ENCODE measurements at places on chromosomes 4 and X.

DNA sequence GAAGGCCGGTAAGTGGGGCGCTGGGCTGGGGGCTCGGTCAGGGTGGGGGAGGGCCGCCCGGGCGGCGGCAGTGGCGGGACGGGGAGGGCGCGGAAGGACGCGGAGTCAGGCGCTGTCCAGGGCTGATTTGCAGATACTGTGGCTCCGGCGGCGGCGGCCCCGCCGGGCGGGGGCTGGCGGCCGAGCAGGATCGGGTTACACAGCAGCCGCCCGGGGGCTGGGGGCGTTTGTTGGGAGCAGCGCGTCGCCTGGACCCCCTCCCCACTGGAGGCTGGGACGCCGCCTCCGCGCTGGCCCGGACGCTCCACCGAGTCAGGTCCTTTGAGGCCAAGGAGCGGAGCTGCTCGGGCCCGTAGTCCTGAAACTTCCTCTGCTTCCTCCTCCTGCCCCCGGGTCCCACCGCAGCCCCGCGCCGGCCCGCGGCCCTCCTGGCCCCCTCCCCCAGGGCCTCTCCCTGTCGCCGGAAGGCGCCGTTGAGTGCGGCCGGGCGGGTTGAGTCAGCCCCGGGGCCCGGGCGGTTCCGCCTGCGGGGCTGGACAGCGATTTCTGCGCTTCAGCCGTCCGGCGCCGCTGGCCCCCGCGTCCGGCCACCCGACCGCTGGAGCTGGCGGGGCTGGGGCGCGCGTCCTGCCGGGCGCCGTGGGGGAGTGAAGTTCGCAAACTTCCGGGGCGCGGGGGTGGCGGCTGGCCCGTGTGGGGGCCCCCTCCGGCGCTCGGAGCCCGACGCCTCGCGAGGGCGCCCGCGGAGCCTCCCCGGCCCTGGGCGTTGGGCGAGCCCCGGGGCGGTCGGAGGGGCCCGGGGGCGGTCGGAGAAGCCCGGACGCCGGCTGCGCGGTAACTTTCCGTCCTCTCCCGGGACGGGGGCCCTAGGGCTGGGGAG, 746 bp downstream of the REST start:
- peak; percentile 69 for DNase-seq

DNA sequence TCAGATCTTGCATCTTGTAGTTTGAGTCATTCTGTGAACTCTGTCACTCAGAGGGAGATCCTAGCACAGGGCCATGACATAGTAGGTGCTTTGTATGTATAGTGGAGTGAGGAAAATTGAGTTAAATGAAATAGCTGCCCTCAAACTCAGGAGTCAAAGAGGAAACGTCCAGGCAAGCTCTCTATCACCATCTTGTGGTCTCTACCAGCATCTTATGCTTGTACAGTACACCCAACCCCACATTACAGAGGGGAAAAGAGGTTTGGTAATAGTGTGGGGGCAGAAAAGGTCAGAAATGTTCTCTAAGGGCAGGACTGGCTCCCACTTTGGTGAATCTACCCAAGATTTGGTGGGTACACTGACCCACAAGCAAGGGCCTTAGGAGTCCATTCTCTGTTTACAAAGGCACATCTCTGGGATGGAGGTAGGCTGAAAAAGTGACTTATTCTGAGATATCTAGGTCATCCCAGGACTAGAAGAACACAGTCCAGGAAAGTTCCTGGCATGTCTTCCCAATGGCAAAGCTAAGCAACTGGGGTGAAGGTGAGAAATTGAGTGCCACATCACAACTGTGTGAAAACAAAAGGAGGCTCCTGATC, 131.8 kb downstream of the OR13H1 start:
- no peak for DNase-seq

DNA sequence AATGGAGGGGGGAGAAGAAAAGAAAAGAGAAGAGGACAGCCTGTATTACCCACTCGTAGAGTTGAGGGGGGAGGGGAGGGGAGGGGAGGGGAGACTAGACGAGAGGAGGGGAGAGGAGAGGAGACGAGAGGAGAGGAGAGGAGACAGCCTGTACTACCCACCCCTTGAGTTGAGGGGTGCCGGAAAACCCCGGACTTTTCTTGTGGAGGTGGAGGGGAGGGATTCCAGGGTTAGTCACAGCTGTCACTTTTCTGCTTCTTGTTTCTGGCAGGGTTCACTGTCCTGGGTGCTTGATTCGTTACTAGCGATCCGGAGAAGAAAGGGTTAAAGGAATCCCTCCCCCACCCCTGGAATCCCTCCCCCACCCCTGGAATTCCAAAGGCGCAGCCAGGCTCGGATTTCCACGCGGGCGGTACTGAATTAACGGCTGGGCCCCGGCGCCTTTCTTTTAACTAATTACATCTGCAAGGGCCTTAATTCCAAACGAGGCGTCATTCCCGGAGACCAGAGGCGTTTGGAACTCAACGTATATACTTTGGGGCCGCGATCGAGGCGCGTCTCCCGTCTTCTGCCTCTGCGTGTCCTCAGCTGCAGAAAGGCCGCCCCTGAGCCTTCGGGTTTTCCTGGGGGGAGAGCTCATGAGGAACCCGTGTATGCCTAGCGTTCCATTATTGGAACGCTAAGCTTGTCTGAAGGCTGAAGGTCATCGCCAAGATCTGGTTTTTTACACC, 20.1 kb upstream of the CSF2RA start:
- DNase-seq, result peak; percentile 8

- no peak for DNase-seq
Measured at GRCh38 chrX:140525448-140525847, 20.6 kb upstream of the SOX3 start.

GRCh38 chrX:63349307-63349706, 1.8 kb downstream of the SPIN4 start:
- no peak for DNase-seq

GRCh38 chr4:93748373-93749291, 79.9 kb upstream of the ATOH1 start:
- DNase-seq, result no peak

GRCh38 chr4:73414936-73415271, 10.8 kb downstream of the ALB start:
- no peak for DNase-seq

- no peak for DNase-seq
Measured at GRCh38 chr4:167893531-167893930, 198.8 kb upstream of the ANXA10 start.

DNA sequence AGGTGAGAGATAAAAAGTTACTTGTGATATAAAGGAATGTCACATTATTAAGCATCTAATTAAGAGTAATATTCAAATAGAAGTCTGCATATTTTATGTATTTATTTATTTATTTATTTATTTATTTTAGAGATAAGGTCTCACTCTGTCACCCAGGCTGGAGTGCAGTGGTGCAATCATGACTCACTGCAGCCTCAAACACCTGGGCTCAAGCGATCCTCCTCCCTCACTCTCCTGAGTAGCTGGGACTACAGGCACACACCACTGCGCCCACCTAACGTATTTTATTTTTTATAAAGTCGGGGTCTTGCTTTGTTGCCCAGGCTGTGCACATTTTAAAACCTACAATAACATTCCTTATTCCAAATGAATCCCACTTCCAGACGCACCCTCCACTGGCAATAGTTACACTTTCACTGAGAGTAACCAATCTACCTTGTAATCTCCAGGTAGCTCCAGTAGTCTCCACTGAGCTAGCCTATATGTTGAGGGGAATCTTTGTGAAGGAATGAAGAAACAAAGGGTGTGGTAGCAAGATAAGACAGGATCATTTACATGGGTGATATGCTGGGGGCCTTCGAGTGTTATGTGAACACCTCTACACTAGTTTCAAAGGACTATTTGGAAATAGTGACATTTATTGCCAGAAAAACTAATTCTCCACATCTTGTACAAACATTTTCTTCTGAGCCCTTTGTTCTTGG, 11.9 kb downstream of the SH3D19 start:
- DNase-seq, result no peak

DNA sequence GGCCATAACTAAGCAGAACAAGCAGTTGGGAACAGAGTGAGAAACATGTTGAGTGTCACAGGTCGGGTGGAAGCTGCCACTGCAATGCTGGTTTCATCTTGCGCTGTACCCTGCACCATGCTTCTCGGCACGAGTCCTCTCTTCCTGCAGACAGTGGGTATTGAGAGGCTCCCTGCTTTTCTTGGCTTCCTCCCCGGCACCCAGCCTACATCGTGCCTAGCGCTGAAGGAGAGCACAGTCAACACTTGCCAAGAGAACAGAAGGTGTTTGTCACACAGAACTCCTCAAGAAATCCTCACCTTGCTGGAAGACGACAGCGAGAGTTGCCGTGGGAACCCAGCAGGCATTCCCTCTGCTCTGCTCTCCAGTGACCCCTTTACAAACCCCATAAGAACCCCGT, 53.6 kb downstream of the EVC2 start:
- no peak for DNase-seq

GRCh38 chr4:30821859-30822612, 101.9 kb downstream of the PCDH7 start:
- no peak for DNase-seq

Measured in T-helper 1 cell (primary cell).